ENCODE measurements at places on chromosomes 13 and 19.

GRCh38 chr13:57918913-57919312, 287.4 kb downstream of the PCDH17 start:
- no peak for DNase-seq

- DNase-seq = no peak
Observed at GRCh38 chr13:36847606-36848005, 28.6 kb downstream of the RFXAP start.

DNA sequence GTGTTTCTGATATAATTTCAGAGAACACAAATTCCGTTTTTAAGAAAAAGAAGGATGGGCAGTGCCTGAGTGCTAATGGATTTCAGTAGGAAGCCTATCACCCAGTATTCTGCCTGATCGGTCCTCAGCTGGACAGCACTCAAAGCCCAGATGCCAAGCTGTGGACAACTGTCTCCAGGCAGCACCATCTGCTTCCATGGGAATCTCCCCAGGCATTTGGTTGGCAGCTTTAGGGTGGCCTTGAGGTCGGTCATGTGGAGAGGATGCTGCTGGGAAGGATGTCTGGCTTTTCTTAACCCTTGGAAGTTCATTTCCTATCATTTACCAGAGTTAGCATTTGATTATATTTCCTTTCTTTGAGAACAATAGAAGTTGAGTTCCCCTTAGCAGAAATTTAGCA, 311.7 kb downstream of the TBC1D4 start:
- DNase-seq = no peak

- no peak for DNase-seq
Observed at GRCh38 chr13:80684217-80684991, 343.5 kb upstream of the SPRY2 start.

GRCh38 chr19:48348737-48349136, 15.0 kb downstream of the TMEM143 start:
- no peak for DNase-seq

DNA sequence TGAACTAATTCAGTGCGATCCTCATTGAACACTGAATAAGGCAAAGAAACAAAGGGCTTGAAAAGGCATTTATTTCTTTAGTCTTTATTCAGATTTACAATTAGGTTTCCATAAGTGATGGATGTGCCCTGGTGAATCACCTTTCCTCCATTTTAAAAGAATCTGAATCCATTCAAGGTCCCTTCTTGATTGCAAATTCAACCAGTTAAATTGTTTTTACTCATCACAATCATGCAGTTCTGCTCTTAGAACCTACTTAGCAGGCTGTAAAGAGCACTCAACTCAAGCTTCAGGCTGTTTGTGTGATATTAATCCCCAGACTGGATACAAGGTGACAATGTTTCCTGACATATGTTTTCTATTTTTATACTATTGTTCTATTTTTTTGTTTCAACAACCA, 321.0 kb downstream of the TBC1D4 start:
- no peak for DNase-seq

DNA sequence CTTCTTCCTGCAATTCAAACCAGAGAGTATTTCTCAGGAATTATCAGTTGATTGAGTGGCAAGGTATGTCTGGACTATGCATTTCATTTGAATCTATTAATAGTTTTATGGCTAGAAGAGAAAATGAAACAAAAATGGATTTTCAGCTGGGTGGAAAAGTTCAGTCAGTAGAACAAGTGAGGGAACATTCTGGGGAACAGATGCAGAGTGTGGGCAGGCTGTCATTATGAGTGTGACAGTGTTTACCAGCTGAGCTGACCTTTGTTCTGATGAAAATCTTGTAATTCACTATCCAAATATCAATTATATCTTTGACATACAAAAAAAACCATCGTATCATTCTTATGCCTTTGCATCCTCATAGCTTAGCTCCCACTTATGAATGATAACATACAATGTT, 2.6 kb upstream of the CLC start:
- no peak for DNase-seq
